ENCODE measurements at places on chromosomes 5 and 9.
A peak's percentile ranks its signal among the peaks of the same experiment; 100 is the strongest.

- no peak for DNase-seq
Measured at GRCh38 chr5:148708854-148709253, 54.5 kb upstream of the HTR4 start.

DNA sequence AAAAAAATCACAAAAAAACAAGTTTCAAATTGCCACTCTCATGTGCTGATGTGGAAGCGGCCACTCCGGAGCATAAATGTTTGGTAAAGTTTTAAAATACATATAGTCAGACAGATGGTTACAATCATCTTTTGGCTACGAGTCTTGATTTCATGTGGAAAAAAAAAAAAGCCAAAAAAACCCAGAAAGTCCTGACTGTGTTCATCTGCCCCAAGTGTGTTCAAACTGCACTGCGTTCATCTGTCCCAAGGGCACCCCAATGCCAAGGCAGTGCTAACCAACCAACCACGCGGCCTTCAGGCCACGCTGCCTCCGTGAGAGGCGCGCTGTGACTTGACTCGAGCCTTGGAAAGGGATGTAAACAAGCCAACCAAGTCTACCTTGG, 127.1 kb downstream of the MYO10 start:
- DNase-seq = no peak

DNA sequence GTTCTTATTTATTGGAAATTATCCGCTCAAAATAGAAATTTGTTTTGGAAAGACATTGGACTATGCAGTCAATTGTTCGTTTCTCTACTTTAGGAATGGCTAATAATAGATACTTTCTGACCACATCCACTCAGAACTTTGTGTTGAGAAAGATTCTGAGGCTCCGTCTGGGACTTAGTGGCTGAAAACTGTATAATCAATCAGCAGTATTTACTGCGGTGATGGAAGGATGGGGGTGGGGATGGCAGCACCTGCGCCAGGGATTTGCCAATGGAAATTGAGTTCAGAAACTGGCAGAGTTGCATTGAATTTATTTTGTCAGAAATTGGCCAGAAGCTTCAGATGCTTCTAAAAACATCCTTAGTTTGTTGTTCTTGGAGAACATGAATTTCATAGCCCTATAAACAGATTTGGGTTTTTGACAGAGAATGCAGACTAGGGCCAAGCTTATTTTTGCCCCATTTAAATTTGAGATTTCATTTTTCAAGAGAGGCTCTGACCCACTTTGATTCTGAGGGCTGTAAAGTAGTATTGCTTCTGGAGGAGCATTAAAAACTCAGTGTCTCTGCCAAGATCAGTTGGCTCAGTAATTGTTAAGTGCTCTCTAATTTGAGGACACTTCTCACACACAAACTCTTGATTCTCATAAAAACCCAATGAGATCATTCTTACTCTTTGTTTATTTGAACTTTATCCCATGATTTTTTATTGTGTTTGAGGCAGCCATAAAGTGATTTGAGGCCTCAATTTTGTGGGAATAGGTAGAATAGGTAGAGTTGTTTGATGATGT, 215.1 kb downstream of the CD180 start:
- no peak for DNase-seq

DNA sequence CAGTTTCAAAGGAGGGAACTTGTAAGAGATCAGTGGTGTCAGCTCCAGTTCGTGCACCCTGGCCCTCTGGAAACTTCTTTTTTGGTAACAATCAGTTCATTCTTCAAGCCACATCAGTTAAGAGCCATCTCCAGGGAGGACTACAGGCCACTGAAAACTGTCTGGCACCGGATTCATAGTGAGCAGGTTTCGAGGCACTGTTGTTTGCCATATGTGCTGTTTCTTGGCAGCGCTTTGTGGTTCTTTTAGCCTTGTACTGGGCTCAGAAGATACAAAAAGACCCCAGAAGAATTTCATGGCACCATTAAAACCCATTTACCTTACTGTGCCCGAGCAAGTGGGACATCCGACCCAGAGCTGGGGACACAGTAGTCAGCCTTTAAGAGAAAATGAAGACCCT, 68.5 kb downstream of the OTULIN start:
- DNase-seq = no peak

DNA sequence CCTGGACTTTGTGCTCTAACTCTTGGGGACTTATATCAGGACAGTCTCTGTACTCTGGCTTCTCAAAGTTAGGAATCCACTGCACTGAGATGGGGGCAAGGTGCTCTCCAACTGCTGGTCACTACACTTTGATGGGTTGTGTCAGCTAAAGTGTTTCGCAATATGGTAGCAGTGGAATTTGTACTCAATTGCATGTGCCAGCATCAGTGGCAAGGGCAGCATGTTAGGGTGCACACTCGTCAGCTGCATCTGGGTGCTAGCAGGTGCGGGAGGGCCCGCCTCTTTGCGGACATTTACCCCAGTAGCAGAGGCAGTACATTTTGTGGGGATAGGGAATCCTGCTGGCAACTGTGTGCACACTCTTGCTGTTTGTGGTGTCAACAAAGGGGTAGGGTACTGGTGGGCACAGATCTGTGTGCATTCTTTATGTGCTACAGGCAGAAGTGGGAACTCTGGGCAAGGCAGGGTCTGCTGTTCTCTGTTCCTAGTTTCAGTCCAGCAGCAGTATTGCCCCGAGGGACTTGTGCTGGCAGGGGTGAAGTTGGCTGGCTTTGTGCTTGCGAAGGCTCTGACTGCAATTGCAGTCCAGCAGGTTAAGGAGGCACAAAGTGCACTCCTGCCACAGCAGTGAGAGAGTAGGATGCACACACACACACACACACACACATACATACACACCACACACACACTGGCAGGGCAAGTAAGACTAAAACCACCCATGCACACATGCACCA, 924.8 kb upstream of the CDH9 start:
- no peak for DNase-seq

- peak; percentile 84 for DNase-seq
Measured at GRCh38 chr9:123562844-123563346, 206.9 kb downstream of the CRB2 start.

DNA sequence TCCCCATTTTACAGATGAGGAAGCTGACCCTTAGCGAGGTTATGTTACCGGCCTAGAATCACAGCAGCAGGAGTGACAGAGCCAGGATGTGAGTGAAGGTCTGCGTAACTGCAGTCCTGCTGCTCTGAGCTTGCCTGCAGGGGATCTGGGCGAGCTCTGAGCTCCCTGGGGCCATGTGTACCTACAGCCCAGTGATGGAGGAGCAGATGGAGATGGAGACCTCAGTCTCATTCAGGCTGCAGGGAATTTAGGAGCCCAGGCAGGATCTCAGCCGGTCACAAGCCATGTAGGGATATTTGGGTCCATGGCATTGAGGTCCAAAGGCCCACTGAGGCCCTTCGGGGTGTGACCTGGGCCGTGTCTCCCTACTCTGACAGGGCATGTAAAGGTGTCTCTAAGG, 170.6 kb downstream of the CACNA1B start:
- DNase-seq = no peak

DNA sequence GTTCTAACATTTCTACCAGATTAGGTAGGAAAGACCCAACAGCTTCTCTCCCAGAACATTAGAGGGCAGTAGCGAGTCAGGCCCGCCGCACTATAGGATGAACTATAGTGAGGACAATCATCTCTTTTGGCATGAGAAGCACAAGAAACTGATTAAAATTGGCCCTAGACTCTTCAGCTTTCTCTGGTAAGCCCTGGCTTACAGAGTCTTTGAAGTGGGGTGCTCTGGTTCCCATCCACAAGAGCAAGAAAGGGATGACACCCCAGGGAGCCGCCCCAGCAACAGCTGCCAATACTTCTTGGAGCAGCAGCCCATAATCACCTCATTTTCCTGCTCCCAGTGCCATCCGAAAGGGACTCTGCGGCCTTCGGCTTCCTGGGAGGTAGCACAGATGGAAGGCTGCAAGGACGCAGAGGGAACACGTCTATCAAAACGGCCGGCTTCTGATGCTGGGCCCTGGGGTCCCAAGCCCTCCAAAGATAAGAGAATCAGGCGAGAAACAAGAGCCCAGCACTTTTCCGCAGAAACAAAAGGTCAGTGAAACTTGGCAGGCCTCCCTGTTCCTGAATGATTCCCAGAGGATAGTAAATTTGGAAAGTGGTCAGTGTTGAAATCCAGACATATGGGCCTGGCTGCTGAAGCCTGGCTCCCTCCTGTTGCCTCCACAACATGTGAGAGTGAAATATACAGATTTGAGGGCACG, 69.3 kb downstream of the HSD17B3 start:
- DNase-seq = peak; percentile 33

GRCh38 chr9:130624154-130624553, 40.2 kb upstream of the PRDM12 start:
- DNase-seq = no peak

GRCh38 chr5:147555176-147555575, 45.3 kb upstream of the DPYSL3 start:
- DNase-seq = no peak

DNA sequence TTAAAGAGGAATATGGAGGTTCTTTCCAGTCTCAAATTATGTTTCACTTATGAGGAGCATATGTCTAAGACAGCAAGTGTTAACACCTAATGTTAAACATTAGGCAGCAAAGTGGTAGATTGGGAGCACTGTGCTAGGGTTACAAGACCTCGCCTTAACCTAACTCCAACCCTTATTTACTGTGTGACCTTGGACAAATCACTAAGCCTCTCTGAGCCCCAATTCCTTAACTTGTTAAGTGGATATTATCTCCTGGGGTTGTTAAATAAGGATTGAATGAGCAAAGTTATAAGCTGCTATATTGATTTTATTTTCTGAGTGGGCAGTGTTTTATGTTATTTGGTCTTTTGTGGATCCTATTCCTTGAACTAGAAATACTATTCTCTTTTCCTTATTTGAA, 38.3 kb downstream of the TMEFF1 start:
- DNase-seq = no peak

DNA sequence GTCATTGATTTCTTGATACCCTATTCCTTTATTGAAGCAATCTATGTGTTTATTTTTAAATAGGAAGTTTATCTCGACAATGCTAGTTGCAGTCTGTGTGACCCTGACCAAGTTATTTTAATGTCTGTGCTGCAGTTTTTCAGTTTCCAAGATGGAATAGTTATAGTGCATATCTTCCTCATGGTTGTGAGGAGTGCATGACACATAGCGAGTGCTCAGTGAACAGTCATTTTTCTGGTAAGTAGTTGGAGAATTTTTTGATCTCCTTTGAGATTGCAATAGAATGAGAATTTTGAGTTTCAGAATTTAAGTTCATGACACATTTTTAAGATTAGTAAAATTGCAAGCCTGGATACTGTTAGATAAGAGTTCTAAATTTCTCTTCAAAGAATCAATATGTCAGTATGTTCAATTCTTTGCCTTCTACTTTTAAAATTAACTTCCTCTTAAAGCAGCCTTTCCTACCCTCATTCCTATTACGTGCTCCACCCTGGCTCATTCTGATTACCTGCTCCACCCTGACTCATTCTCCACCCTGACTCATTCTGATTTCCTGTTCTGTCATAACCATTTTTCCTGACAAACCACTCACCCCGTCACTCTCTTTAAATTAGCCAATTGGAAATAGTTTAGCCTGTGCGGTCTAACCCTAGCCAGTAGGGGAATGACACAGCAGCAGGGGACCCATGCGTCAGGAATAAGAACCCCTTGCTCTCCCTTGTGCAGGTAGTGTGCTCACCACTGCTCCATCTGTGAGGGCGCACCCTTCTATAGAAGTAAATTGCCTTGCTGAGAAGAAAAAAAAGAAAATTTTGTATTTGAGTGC, 30.7 kb downstream of the SPIN1 start:
- DNase-seq = no peak

DNA sequence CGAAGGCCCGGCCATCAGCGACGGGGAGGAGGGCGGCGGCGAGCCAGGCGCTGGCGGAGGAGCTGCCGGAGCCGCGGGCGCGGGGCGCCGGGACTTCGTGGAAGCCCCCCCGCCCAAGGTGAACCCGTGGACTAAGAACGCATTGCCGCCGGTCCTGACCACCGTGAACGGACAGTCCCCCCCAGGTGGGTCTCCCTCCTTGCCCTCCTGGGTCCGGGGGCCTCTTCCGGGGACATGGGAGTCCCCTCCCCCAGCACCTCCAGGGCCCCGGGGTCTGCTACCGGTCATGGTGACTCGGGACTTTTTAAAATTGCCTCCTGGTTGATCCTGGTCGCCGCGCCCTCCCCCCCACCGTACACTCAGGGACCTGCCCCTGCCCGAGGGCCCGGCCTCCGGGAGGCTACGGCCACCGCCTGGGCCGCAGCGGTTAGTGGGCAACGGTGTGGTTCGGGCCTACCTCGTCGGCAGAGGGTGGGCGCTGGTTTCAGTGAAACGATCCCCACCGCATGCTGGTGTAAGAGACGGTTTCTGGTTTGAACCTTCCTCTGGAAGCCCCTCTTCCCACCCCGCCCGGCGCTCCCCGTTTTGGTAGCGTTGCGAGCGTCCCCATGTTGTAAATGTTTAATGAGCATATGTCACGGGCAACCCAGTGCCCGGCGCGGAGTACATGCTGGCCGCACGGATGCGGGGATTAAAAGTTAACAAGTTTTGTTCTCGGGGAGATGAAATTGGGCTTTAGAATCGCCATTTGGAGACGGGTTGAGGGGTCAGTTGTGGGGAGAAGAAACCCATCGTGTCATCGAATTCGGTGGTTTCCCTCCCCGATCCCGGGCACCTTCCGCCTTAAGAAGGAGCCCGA, 1.1 kb downstream of the LARP1 start:
- no peak for DNase-seq

- no peak for DNase-seq
Measured at GRCh38 chr5:102547141-102548035, 48.6 kb upstream of the SLCO6A1 start.

- DNase-seq = no peak
Measured at GRCh38 chr5:171609806-171610452, 175.7 kb upstream of the SMIM23 start.

DNA sequence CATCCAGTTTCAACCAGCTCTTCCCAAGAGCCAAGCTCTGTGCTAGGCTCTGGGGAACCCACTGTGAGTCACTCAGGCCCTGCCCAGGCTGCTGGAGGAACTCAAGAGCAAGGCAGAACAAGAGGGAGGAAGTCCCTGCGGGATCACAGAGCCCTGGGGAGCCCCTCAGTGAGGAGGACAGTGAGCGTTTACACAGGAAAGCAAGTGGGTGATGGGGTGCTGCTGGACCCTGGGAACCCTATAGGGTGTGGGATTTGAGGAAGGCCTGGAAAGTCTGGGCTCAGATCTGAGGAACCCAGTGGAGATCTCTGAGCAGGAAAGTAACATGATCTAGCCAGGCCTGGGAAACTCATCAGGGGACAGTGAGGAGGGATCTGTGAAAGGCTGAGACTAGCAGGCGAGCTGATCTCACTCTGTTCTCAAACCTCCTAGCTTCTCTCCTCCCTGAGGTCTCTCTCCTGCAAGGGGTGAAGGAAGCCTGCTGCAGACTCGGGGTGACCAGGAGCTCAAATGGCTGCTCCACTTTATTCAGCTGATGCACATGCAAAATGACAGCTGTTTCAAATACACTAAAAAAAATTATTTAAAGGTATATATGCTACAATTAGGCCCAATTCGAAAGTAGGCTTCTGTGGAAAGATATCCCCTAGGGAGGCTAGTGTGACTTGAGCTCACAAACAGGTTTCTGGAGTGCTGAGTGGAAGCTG, 70.0 kb downstream of the SHB start:
- no peak for DNase-seq

GRCh38 chr5:1526681-1527131, 2.9 kb upstream of the LPCAT1 start:
- no peak for DNase-seq
